Purkinje cell (primary cell): ENCODE measurements at places on chromosomes 3 and 15. TPM values are rescaled to one million over a fixed set of nuclear protein-coding genes. Genes with fewer than 3 reads are reported as not detected.

The ITIH1 gene
- not detected in 2 replicates for polyA plus RNA-seq

The SMCO1 gene
- polyA plus RNA-seq = 1.5 TPM in 1 of 2 replicates, not detected in the other

The ARHGEF3 gene
- 10.4 and 14.5 TPM in 2 replicates for polyA plus RNA-seq

The TSPAN3 gene
- polyA plus RNA-seq = 538 and 633 TPM in 2 replicates

The SLC28A1 gene
- polyA plus RNA-seq = not detected in 2 replicates

The FGF7 gene
- polyA plus RNA-seq = 0.94 and 2.0 TPM in 2 replicates

The NANOGP8 gene
- not detected in 2 replicates for polyA plus RNA-seq

The CHL1 gene
- 25.2 and 62.3 TPM in 2 replicates for polyA plus RNA-seq

The GRM7 gene
- polyA plus RNA-seq = 55.7 and 68.9 TPM in 2 replicates

The CCDC191 gene
- polyA plus RNA-seq = 3.4 and 10.9 TPM in 2 replicates

The PRSS50 gene
- not detected in 2 replicates for polyA plus RNA-seq

The ZBBX gene
- polyA plus RNA-seq = 3.0 and 10.8 TPM in 2 replicates

The MCTP2 gene
- polyA plus RNA-seq = 0.07 and 0.51 TPM in 2 replicates
